T-helper 9 cell (primary cell): ENCODE measurements at places on chromosomes 16 and 17.

DNA sequence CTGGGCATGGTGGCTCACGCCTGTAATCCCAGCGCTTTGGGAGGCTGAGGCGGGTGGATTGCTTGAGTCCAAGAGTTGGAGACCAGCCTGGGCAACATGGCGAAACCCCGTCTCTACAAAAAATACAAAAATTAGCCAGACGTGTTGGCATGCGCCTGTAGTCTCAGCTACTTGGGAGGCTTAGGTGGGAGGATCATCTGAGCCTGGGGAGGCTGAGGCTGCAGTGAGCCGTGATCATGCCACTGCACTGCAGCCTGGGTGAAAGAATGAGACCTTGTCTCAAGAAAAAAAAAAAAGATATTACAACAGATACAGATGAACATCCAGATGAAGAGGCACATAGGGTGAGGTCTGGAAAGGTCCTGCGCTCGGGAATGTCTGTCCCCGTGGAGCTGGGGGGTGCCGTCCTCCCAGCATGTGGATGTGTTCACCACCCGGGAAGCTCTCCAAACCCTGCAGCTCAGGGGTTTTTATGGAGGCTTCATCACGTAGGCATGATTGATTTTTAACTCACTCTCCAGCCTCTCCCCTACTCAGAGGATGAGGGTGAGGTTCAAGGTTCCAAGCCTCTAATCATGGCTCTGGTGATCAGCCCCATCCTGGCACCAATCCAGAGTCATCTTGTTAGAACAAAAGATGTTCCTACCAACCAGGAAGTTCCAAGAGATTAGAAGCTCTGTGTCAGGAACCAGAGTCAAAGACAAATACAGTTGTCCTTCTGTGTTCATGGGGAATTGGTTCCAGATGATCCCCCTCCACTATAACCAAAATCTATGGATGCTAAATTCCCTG is 85.0 kb upstream of the DNAJA2 start:
- DNase-seq = no peak

- no peak for DNase-seq
Measured at GRCh38 chr17:4157618-4158333, 14.8 kb downstream of the CYB5D2 start.

DNA sequence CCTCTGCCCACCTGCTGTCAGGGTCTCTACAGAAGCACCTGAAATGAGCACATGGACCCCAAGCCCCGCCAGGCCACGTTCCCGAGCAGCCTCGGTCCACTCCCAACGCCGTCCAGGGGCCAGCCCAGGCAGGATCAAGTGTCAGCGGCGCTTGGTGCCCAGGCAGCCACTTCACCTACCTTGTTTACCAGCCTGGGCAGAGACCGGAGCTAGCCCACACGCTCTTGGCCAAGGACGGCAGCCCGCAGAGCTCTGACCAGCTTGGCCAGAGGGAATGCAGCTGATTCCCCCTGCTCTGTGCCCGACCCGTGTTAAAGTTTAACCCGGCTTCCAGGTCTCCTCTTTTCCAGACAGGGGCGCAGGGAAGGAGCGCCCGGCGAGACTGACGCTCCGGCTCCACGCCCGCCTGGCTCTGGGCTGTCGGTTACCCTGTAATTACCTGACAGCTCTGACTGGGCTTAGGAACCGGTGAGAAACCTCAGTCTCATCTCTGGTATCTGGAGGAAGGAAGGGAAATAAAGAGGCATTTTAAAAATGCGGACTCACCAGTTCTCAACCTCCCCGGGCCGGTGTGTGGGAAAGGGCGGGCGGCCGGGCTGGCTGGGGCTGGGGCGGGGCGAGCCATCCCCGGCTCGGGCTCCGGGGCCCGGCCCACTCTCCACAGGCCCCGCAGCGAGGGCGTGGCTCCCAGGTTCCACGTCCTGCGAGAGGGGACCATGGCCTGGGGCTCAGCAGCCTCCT is 4.6 kb downstream of the KIFC3 start:
- DNase-seq = no peak

DNA sequence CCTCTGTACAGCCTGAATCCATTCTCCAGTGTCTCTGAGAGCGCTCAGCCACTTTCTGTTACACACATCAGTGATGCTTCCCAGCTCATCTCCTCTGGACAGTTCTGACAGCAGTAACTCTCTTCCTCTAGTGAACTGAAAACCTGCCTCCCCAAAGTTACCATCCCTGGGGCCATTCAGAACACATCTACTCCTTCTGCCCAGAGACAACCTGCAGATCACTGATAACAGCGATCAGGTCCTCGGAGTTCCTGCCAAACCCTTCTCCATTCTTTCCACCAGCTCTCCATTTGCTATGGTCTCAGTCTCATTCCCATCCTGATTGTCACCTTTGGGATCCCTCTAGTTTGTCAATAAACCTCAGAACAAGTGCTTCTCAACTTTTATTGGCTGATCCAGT is 7.3 kb downstream of the ZZEF1 start:
- no peak for DNase-seq

- no peak for DNase-seq
Measured at GRCh38 chr16:83851473-83851872, 43.7 kb downstream of the HSBP1 start.

GRCh38 chr16:78748220-78748929 is 648.9 kb downstream of the WWOX start:
- no peak for DNase-seq

DNA sequence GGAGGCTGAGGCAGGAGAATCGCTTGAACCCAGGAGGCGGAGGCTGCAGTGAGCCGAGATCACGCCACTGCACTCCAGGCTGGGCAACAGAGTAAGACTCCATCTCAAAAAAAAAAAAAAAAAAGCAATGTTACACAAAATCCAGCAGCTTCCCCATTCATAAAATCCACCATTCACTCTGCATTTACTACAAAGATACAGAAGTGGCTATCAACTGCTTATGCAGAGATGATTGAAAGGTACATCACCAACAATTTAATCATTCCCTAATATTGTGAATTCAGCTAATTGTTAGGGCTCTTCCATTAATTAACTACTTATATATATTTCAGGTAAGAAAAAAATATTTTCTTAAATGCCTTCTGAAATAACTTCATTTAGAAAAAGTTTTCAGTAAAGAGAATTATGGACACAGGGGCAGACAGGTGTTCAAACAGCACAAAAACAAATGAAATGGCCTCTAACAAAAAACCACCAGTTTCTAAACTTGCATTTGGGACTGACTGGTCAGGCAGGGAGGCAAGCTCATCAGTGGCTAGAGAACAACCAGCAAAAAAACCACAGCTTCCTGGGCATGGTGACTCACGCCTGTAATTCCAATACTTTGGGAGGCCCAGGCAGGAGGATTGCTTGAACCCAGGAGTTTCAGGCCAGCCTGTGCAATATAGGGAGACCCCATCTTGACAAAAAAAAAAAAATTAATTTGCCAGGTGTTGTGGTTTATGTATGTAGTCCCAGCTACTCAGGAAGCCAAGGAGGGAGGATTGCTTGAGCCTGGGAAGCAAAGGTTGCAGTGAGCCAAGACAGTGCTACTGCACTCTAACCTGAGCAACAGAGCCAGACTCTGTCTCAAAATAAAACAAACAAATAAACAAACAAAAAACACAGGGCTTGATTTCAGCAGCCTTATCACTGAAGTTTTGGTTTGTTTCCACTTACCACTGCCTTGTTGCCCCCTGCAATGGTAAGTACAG is 26.3 kb downstream of the ERN1 start:
- DNase-seq = no peak

DNA sequence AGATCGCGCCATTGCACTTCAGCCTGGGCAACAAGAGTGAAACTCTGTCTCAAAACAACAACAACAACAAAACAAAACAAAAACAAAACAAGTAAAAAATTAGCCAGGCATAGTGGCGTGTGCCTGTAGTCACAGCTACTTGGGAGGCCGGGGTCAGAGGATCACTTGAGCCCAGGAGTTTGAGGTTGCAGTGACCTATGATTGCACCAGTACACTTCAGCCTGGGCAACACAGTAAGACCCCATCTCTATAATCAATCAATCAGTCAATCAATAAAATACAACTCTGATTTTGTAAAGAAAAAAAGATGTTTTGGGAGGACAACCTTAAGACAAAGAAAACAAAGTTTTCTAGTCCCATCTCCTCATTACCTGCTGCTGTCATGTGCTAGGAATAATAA is 51.9 kb downstream of the MARCHF10 start:
- no peak for DNase-seq

DNA sequence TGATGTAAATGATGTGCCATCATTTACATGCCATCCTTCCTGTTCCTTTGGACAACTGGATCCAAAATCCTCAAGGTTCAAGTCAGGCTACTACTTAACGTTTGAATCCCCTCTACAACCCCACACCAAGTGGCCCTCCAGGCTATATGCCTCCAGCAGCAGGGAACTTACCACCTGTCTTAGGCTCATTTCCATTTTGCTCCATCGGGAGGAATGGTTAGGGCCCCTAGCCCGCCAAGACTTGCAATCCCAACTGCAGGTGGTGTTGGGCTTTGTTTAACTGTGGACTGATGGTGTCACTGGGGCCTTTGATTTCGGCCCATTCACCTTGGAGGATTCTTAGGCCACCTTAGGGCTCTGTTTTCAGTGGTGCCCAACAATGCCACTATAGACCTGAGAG is 9.7 kb downstream of the HNF1B start:
- DNase-seq = no peak

DNA sequence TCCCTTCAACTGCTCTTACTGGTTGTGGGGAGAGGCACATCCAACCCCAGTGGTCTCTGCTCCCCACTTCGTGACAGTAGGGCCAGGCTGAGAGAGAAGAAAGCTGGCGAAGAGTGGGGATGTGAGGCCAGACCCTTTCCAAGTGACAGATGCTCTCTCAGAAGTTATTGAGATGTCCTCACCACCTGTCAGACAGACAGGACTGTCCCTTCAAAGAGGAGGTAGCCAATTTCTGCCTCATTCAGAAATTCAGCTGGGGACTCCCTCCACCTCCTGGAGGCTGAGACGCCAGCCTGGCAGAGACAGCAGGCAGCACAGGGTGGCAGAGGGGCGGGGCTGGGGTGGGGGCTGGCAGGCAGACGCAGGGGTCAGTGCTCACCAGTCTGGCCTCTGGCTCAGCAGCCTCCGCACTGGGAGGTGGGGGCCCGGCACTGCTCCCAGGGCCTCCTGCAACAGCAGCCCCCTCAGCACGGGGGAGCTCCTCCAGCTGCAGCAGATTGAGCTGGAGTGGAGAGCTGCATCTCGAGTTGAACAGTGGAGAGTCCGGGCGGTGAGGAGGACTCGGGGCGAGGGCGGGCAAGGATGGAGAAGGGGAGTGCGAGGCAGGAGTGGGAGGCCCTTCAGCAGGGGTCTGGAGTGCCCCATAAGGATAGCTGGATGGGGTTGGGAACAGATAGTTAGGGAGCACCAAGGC is 9.2 kb downstream of the PER1 start:
- DNase-seq = no peak

- DNase-seq = no peak
Measured at GRCh38 chr16:62406387-62406786, 370.1 kb upstream of the CDH8 start.

- DNase-seq = no peak
Measured at GRCh38 chr17:42585353-42585752, 7.8 kb upstream of the PSMC3IP start.

DNA sequence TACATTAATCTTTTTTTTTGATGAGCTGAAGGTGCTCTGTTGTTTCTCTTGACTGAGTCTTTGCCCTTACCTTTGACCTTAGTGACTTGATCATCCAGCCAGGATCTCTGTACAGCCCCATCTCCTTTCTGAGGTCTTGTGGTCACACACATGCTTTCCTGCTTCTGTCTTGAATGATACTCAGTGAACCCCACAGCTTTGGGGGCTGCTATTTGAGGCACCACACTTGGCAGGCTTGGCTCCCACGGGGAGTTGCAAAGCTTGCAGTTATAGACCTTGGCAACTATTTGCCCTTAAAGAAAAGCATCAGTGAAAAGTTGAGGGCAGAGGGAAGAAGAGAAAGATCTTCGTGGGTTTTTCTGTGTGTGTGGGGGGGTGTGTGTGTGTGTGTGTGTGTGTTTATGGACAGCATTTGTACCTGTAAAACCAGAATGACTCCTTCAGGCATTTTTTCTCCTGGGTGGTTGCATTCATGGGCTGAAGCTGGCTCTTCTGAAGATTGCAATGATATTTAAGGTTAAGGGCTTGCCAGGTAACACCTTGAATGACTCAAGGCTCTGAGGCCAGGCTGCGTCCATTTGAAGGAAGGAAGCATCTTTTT is 101.6 kb downstream of the MSI2 start:
- no peak for DNase-seq

- no peak for DNase-seq
Measured at GRCh38 chr16:9077091-9077809, 14.2 kb upstream of the HAPSTR1 start.

DNA sequence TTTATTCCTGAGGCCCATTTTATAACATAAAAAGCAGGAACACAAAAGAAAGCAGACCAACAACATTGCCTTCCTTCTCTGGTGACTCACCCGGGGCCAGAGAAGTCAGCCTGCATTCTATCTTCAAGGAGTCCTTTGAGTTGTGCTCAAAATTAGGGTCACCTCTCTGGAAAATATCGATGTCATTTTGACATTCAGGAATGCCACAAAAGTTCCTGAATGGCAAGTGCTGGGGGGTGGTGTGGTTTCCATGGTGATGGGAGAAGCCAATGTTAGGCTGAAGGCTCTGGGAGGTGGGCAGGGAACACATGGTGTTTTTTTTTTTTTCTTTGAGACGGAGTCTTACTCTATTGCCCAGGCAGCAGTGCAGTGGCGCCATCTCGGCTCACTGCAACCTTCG is 159.6 kb downstream of the HAPSTR1 start:
- DNase-seq = no peak

DNA sequence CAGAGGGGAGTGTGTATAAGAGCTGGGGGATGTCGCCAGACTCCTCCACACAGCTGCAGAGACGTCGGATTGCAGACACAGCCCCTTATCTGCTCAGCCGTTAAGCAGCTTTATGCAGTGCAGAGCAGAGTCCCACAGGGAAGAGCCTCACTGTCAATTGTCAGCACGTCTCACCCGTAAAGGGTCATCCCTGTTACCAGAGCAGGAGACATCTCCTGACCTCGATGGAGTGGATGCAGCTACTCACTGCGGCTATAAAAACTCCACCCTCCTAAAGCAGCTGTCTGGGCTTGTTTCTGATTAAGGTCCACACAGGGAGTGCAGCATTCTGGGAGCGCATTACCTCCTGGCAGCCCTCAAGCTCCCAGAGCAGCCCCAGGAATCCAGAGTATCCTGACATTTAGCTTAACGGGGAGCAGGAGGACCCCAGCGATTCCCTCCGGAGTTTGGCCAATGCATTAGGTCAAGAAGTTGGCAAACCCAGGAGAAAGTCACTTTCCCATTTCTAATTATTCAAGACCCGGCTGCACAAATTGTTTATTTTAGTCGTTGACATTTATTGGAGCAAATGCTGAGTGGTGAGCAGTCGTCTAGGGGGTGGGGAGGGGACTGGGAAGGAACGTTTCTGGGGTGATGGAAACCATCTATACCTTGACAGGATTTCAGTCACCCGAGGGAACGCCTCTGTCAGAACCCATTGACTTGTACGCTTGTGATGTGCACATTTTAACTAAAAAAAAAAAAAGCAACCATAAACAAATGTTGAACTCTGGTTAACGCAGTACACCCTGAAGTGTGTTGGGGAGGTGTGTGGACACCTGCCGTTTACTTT is 100.0 kb upstream of the ZNF469 start:
- DNase-seq = no peak

- DNase-seq = no peak
Measured at GRCh38 chr17:28485049-28485448, 11.6 kb downstream of the SLC13A2 start.

- no peak for DNase-seq
Measured at GRCh38 chr17:10325031-10325695, 47.6 kb downstream of the MYH13 start.

- DNase-seq = no peak
Measured at GRCh38 chr16:53045341-53046220, 7.1 kb downstream of the CHD9NB start.

- no peak for DNase-seq
Measured at GRCh38 chr17:16941072-16942036, 30.6 kb downstream of the TNFRSF13B start.

- no peak for DNase-seq
Measured at GRCh38 chr17:7511108-7511507, 26.9 kb downstream of the POLR2A start.
